Renal pelvis (tissue), 12 donors: ENCODE measurements at places on chromosomes 5 and 9. TPM values are rescaled to one million over a fixed set of nuclear protein-coding genes. Genes with fewer than 3 reads are reported as not detected.

- DNase-seq = no peak
These were observed 50.2 kb upstream of the RNF38 start for GRCh38 chr9:36450110-36450732.

DNA sequence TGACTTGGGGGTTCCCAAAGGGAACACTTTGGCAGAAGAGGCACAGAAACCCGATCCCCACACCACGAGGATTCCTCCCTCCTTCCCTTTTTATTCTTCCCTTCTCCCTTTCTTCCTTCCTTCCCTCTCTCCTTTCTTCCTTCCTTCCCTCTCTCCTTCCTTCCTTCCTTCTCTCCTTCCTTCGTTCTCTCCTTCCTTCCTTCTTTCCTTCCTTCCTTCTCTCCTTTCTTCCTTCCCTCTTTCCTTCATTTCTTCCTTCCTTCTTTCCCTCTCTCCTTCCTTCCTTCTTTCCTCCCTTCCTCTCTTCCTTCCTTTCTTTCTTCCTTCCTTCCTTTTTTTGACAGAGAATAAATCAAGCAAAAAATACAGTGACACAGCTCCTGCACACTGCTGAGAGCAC, 168.0 kb upstream of the NFIL3 start:
- no peak for DNase-seq

DNA sequence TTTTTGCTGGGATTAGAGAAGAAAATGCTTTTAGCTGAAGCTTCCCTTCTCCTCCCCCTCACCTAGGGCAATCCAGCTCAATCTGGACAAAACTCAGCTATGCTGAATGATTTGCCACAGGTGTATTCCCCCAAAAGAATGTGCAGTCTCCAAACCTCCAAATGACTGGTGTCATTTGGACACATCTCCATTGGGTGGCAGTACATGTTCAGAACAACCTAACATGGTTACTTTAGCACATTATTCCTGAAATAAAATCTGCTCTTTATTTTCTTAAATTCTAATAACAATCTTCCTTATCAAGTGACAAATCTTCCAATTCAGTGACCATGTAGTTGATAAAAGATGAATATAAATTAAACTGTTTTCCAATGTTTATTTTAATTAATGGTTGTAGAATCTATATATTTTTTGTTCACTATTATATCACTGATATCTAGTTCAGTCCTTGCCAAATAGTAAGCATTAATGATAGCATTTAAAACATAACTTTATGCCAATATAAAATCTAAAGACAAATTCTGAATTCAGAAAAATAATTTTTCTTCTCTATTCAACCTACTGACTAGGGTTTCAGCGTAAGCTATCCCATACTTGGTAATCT, 61.3 kb upstream of the MOCS2 start:
- peak; percentile 16 for DNase-seq

Gene PFN3
- polyA plus RNA-seq = 3.1 TPM

Gene PCDHGA4
- 2.4 TPM for polyA plus RNA-seq

DNA sequence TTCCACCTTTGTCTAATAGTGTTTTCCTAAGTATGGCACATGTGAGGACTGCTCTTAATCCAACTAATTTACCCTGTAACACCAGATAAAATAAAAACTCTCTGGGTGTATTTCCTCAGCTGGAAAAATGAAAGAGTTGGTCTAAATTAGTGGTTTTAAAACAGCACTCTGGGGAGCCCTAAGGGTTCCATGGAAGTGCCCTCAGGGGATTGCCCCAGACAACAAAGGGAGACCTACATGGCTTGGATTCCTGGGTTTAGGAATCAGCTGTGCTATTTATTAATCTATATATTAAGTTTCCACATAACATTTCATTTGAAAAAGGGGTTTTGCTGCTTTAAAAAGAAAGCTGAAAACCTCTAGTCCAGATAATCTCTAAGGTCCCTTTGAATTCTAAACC, 20.2 kb downstream of the ADAMTS6 start:
- no peak for DNase-seq

DNA sequence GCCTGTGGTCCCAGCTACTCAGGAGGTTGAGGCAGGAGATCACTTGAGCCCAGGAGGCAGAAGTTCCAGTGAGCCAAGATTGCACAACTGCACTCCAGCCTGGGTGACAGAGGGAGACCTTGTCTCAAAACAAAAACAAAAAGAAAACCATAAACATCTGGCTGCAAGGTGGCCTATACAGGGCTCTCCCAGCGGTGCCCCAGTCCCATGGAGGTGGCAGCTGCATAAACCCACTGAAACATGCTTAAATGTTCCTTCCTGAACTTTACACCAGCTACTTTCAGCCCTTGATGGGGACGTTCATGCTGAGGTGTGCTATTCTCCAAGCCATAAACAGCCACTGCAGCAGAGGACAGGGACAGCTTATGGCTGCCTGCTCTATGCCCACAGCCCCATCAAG, 35.6 kb downstream of the DROSHA start:
- no peak for DNase-seq

- DNase-seq = no peak
These were observed 223.2 kb downstream of the PCSK1 start for GRCh38 chr5:96209829-96210228.

GRCh38 chr5:148474025-148474511, 90.3 kb downstream of the FBXO38 start:
- no peak for DNase-seq

GRCh38 chr9:113368348-113368981, 8.3 kb downstream of the HDHD3 start:
- DNase-seq = no peak

Gene STING1
- polyA plus RNA-seq = 41.3 TPM

DNA sequence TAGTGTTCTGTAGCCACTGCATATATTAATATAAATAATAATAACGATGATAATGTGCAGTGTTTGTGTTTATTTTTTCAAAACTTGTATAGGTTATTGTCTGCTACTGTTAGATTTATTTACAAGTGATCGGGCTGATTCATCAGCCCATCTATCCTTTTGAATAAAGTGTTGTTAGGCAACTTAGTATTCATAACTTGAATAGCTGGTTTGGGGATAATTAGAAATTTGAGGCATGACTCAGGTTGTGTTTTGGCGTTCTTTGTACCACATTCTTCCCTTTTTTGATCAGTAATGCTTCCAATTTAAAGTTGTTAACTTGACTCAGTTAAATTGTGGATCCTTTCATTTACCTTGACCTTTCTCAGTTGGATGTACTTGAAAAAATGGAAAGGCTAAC, 69.7 kb downstream of the FOCAD start:
- DNase-seq = no peak

- no peak for DNase-seq
These were observed 15.4 kb upstream of the ANGPTL2 start for GRCh38 chr9:127137640-127138360.

DNA sequence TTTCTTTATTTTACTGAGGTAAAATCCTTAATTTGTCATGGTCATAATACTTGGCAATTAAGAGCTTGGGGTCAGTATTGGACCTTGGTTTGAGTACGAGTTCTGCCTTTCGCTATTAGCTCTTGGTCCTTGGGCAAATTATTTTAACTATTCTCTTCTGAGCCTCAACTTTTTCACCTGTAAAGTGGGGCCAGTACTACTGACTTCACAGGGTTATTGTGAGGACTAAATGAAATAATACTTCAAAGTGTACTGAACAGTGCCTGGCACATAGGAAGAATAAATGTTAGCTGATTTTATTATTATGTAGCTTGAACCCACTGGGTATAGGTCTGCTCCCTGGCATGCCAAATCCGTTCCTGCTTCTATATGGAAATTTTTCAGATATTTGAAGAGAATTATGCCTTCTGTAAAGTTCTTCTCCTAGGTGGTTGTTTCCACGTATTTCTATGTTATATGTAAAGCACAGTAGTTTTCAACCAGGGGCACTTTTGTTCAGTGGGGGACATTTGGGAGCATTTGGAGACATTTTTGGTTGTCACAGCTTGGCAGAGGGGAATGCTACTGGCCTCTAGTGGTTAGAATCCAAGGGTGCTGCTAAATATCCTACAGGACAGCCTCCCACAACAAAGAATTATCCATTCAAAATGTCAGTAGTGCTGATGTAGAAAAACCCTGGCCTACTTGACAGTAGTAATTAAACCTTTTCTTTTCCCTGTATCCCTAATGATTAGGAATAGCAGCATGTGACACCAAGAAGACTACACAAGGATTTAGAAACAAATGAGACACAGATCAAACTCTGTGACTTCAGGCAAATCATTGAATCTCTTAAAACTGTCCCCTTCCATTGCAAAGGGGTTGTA, 4.5 kb downstream of the RCL1 start:
- DNase-seq = peak; percentile 30

Gene GHR
- polyA plus RNA-seq = 13.2 TPM

Gene TEX48
- polyA plus RNA-seq = not detected

- no peak for DNase-seq
These were observed 267.5 kb downstream of the SLF1 start for GRCh38 chr5:94885931-94886330.

DNA sequence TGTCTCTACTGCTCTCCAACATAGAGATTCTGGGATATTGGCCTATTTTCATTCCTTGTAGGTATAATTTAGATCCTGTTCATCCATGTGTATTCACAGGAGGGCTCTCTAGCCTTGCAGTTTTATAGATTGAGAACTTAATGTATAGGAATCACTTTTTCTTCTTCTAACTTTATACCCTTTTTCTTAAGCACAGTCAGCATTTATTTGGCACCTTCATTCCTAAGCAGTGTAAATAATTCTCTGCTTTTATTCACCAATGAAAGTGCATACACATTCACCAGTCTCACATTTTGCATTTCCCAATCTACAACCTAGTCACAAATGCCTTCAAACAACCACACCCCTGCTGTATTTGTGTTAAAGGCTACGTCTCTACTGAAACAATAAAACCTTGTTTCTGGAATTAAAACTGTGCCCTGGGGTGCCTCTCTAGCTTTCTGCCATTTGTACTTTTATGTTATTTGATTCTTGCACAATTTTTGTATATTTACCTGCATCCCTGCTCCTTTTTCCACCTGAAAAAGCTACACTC, 49.3 kb downstream of the NREP start:
- DNase-seq = no peak

DNA sequence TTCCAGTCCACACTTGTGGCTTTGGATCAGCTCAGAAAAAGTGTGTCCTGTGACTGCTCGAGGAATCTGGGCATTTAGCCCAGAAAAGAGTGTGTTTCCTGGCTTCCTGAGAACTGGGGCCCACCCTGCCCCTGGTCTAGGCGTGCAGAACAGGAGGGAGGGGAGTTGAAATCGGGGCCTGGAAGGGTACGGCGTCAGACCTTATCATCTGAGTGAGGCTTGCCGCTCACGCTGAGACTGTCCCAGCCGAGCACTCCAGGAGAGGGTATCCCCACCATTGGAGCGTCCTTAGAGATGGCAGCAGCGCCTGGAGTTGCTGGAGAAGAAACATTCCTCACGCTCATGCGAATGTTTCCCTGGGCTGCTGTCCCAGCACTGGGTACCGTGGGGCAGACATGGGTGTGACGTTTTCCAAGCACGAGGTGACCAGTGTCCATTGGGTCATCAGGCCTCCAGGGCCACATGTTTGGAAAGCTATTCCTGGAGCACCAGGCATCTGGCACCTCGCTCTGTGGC, 22.5 kb downstream of the NEK6 start:
- DNase-seq = no peak

Gene INSYN2B
- 2.1 TPM for polyA plus RNA-seq

DNA sequence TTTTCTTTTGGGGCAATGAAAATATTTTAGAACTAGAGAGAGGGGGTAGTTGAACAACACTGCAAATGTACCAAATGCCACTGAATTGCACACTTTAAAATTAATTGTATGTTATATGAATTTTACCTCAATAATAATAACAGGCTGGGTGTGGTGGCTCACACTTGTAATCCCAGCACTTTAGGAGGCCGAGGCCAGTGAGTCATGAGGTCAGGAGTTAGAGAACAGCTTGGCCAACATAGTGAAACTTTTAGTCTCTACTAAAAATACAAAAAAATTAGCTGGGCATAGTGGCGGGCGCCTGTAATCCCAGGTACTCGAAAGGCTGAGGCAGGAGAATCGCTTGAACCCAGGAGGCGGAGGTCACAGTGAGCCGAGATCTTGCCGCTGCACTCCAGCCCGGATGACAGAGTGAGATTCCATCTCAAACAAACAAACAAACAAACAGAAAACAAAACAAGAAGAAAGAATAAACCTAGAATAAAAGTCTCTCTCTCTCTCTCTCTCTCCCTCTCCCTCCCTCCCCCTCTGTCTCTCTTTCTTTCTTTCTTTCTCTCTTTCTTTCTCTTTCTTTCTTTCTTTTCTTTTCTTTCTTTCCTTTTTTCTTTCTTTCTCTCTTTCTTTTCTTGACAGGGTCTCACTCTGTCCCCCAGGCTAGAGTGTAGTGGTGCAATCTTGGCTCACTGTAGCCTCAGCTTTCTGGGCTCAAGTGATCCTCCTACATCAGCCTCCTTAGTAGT, 91.1 kb downstream of the BASP1 start:
- DNase-seq = no peak

Gene SHC3
- 3.0 TPM for polyA plus RNA-seq

DNA sequence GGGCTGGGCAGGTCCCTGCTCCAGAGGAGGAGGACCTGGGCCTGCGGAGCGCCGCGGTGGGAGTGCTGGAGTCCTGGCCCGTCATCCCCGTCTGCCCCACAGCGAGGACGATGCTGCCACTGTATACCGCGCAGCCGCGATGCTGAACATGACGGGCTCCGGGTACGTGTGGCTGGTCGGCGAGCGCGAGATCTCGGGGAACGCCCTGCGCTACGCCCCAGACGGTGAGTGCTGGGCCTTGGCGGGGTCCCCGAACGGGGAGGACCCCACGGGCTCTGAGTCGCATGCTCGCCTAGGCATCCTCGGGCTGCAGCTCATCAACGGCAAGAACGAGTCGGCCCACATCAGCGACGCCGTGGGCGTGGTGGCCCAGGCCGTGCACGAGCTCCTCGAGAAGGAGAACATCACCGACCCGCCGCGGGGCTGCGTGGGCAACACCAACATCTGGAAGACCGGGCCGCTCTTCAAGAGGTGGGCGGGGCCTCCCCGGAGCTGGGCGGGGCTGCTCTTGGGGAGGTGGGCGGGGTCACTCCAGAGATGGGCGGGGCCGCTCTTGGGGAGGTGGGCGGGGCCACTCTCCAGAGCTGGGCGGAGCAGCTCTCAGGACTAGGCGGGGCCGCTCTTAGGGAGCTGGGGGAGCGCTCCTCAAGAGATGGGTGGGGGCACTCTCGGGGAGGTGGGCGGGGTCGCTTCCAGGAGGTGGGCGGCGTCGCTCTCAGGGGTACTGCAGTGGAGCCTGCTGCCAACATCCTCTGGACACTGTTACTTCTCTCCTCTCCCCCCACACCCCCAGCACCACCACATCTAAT, 13.1 kb downstream of the LRRC26 start:
- no peak for DNase-seq

- DNase-seq = no peak
These were observed 3.7 kb downstream of the PHF24 start for GRCh38 chr9:34961574-34962490.

GRCh38 chr5:113205807-113206206, 229.0 kb downstream of the TSSK1B start:
- no peak for DNase-seq

DNA sequence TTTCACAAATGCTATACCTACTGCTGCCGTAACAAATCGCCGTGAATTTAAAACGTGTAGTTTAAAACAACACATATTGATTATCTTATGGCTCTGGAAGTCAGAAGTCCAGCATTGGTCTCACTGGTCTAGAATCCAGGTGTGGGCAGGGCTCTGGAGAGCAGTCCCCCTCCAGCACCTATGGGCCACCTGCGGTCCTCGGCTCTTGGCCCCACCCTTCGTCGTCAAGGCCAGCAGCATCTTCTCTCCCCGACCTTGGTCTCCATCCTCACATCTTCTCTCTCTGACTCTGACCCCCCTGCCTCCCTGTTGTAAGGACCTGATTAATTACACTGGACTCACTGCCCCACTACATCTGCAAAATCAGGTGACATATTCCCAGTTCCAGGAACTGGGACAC, 106.4 kb upstream of the COL5A1 start:
- no peak for DNase-seq

Gene SLC23A1
- polyA plus RNA-seq = 18.0 TPM
